Panc1 (cell line): ENCODE measurements at places on chromosomes 1 and 21.
A peak's percentile ranks its signal among the peaks of the same experiment; 100 is the strongest.

DNA sequence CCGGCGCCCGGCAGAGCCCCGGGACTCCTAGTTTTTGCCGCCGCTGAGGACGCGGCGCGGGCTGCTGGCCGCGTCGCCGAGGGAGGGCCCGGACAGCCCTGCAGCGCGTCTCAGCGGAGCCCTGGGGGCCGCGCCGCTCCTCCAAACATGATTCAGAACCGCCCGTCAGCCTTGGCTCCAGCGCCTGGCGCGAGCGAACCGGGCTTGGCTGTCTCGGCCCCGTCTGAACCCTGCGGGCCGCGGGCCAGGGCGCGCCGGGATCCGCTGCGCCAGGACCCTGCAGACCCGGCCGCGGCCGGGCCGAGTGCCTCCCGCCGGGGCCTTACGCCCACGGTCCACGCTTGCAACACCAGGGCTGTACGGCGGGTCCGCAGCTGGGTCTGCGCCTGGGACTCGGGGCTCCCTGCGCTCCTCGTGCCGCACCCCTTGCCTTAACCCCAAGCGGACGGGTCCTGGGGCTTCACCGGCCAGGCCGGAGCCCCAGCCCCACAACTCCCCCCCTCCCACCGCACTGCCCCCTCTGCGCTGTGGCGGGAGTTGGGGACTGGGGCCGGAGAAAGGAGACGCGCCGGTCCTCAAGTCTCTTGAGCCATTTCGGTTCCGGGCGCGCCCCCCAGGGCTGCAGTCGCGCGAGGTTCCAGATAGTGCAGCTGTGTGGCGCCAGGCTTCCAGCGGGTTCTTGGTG is 48.4 kb upstream of the CD34 start:
- H3K27ac ChIP-seq = no peak overlapping the region
- no peak for DNase-seq
- no peaks in the 10 kb centered on the region for H3K36me3 ChIP-seq
- H3K4me1 ChIP-seq = no peaks in the 10 kb centered on the region

DNA sequence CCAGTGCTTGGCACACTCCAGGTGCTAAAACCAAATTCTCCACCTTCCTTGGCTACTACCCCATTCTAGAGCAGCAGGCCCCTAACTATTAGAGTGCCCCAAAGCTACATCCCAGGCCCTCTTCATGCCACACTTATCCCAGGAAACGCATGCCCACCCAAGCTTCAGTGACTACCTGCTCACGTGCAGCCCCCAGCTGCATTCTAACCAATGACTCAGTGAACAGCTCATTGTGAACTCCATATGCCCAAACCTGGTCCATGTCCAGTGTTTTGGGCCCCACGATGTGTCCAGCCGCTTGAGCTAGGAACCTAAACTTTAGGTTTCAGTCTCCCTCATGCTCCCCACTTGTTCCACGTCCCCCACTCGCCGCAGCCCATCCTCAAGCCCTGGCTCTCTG is 41.5 kb downstream of the NKAIN1 start:
- H3K27ac ChIP-seq = no peak overlapping the region
- no peak for DNase-seq
- no peaks in the 10 kb centered on the region for H3K4me1 ChIP-seq
- no peaks in the 10 kb centered on the region for H3K36me3 ChIP-seq
- no peaks in the 10 kb centered on the region for H3K27me3 ChIP-seq

DNA sequence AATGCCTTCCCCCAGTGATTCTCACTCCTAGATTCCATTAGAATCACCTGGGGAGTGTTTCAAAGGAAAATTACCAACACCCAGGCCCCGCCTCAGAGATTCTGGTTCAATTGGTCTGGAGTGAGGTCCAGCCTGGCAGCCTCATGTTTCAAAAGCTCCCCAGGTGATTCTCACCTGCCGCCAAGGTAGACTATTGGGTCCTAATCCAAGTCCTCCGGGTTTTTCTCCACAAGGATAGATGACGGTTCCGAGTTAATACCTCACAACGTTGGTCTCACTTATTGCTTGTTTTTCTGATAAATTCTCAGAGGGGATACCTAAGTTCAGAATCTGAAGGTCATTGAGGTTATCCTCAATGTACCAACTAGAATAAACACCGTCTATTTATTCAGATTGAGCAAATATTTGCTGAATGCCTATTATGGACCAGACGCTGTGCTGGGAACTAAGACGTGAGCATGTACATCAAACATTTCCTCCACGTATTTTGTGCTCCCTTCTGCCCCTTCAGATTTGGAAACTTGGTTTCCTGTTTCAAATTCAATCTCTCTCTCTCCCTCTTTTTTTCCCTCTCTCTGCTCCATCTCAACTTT is 97.5 kb downstream of the SEC16B start:
- no peak overlapping the region for H3K27ac ChIP-seq
- no peaks in the 10 kb centered on the region for H3K36me3 ChIP-seq
- no peak overlapping the region for H3K4me3 ChIP-seq
- DNase-seq = no peak
- H3K27me3 ChIP-seq = peaks cover 3% of the 10 kb centered on the region; the same call in 1 of the 2 replicates
- no peaks in the 10 kb centered on the region for H3K4me1 ChIP-seq

GRCh38 chr21:36591326-36591970 is 107.5 kb upstream of the SIM2 start:
- H3K4me1 ChIP-seq = no peaks in the 10 kb centered on the region
- DNase-seq = no peak
- no peak overlapping the region for H3K4me3 ChIP-seq
- no peak overlapping the region for H3K27ac ChIP-seq
- no peaks in the 10 kb centered on the region for H3K36me3 ChIP-seq
- no peaks in the 10 kb centered on the region; the same call in 1 of the 2 replicates for H3K27me3 ChIP-seq

DNA sequence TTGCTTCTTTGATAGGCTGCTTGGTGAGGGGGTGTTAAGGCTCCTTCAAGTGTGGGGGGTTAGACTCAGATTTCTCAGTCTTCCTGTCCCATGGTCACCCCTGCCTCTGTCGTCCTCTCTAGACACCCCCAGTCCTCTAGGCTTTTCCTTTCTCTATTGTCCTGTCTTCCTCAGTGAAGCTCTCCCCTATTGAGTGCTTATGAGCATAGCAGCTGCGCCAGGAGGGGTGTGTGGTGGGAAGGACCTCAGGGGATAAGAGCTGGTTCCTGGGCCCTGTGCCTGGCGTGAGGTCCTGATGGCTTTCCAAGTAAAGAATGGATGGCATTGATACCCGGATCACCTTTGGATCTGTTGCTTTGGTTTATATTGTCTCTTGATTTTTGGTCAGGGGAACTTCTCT is 69.1 kb downstream of the DIP2A start:
- no peak for DNase-seq
- H3K4me1 ChIP-seq = no peaks in the 10 kb centered on the region
- no peak overlapping the region for H3K4me3 ChIP-seq
- H3K27ac ChIP-seq = no peak overlapping the region

DNA sequence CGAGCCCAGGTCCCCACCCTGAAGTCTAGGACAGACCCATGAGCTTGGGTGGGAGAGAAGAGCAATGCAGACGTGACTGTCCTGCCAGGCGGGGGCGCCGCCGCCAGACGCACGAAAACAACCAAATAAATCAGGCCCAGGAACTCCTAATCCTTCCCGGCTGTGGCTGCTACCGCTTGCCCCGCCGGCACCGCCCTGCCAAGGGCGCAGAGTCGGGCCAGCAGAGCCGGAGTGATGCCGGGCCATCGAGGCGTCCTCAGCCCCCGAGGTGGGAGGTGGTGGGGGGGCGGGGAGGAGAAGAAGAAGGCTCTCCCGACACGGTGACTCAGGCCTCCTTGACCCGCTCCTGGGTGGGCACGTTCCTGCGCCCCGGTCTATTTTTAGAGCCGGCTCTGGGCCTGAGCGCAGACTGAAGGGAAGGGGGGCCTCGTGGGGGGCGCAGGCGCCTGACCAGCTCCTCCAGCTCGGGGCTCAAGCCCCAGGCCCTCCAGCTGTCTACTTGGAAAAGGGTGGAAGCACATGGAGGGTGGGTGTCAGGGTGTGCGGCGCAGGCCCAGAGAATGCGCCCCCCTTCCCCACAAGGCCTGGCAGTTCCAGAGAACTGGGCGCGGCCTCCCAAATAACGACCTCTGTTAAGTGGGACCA is 10.7 kb upstream of the COL16A1 start:
- peak overlapping the region; percentile 86 for H3K27ac ChIP-seq
- H3K4me1 ChIP-seq = peaks cover 44% of the 10 kb centered on the region
- no peaks in the 10 kb centered on the region for H3K36me3 ChIP-seq
- no peaks in the 10 kb centered on the region for H3K27me3 ChIP-seq
- DNase-seq = no peak

- no peak overlapping the region for H3K27ac ChIP-seq
- DNase-seq = no peak
- no peaks in the 10 kb centered on the region for H3K27me3 ChIP-seq
- H3K4me1 ChIP-seq = no peaks in the 10 kb centered on the region
Observed at GRCh38 chr21:29243188-29243587, 55.5 kb upstream of the BACH1 start.

DNA sequence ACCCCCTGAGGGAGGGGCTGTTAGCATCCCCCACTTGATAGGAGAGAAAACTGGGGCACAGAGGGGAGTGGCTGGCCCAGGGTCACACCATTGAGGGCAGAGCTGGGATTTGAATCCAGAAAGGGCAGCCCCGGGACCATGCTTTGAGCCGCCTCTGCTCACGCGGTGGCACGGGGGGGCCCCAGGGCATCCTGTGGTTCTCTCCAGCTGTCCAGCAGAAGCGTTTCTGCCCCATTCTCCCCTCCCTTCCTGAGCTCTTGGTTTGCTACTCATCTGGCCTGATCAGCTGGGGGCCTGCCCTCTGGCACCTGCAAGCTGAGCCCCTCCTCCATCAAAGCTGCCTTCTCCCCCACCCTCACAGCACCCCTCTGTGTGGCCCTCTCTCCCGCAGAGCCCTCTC is 37.5 kb downstream of the FBXO2 start:
- H3K4me3 ChIP-seq = no peak overlapping the region
- no peaks in the 10 kb centered on the region for H3K4me1 ChIP-seq
- no peaks in the 10 kb centered on the region for H3K27me3 ChIP-seq
- no peak overlapping the region for H3K27ac ChIP-seq
- no peak for DNase-seq

- H3K27me3 ChIP-seq = no peaks in the 10 kb centered on the region
- DNase-seq = no peak
- no peak overlapping the region for H3K4me3 ChIP-seq
- H3K4me1 ChIP-seq = no peaks in the 10 kb centered on the region; the same call in 1 of the 2 replicates
- no peak overlapping the region for H3K27ac ChIP-seq
Observed at GRCh38 chr1:186620566-186621350, 59.5 kb downstream of the PTGS2 start.

GRCh38 chr1:23777979-23778814 is at the start of gene PITHD1:
Gene PITHD1, plus strand, starts transcription at chr1:23778418. Its CDS starts 98 bp downstream, at chr1:23778516.
- no peak for DNase-seq
- H3K4me1 ChIP-seq = peaks cover 12% of the 10 kb centered on the region
- no peaks in the 10 kb centered on the region for H3K27me3 ChIP-seq
- H3K27ac ChIP-seq = peak within 1 kb of the TSS; percentile 91

DNA sequence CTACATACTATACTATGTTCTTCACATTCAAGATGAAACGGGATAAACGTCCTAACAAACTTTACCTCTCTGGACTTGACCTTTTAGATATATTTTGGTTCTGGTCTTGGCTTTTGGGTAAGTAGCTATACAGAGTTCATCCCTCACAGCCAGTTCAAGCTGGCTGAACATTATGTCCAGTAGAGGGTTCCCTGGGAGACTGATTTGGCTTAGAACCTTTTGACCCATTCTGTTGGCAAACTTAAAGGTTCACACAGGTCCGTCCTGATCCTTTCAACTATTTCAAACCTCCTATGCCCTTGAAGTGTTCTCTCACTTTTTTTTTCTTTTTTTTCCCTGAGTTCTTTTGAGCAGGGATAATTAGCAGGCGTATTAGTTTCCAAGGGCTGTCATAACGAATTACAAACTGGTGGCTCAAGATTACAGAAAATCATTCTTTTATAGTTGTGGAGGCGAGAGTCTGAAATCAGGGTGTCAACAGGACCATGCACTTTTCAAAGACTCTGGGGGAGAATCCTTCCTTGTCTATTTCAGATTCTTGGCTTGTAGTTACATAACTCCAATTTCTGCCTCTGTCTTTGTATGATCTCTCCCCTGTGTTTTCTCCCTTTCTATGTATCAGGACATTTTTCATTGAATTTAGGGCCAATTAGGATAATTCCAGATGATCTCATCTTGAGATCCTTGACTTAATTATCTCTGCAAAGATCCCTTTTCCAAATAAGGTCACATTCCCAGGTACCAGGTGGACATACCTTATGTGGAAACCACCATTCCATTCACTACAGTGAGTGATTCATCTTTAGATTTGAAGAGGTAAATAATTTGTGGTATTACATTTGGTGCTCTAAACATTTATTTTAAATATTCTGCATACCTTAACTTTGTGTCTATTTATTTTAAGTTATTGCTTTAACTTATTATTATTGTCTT is 257.4 kb upstream of the USP25 start:
- no peak overlapping the region for H3K27ac ChIP-seq
- DNase-seq = no peak
- H3K4me1 ChIP-seq = no peaks in the 10 kb centered on the region
- H3K27me3 ChIP-seq = no peaks in the 10 kb centered on the region
- H3K36me3 ChIP-seq = no peaks in the 10 kb centered on the region

DNA sequence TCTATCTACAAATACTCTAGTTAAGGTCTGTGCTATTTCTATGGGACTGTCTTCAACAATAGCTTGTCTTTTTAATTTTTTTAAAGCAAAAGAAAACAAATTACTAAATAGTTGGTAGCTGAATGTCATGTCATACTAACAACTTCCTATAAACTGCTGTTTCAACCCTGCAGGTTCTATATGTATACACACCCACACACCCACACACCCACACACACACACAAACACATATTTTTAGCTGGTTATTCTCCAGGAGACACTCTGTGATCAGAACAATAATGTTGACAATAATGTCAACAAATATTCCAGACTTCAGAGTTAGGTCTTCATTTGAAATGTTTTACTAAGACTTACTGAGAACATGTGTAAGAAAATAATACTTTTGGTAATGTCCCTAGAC is 66.7 kb downstream of the AK5 start:
- no peaks in the 10 kb centered on the region for H3K36me3 ChIP-seq
- no peaks in the 10 kb centered on the region for H3K27me3 ChIP-seq
- no peaks in the 10 kb centered on the region for H3K4me1 ChIP-seq

DNA sequence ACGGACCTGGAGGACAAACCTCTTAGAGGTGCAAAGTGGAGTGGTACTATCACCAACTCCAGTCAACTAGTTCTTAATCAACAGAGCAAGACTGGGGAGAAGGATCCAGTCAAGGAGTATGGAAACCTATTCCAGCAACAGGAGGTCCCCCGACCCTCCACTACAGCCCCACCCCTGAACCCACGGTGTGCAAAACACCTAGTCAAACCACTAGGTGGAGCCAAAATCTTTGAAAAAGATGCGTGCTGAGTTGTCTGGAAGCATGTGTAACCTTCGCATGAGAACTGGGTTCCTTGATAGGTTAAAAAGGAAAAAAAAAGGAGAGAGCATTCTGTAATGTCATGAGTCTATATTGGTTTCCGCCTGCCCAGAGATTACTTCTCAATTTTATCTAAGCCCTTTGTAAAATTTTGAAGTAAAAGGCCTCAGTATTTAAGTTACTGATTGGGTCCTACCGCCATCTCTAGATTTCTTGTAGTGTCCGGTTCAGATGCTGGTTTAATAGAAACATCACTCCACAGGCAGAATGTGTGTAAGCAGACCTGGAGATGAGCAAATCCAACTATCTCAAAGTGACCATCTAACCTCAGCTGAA is 81.9 kb upstream of the HAO2 start:
- H3K27me3 ChIP-seq = no peaks in the 10 kb centered on the region
- H3K36me3 ChIP-seq = no peaks in the 10 kb centered on the region
- no peak overlapping the region for H3K27ac ChIP-seq
- no peak overlapping the region for H3K4me3 ChIP-seq
